AG08395 (cell line): ENCODE measurements at places on chromosomes 1 and 21.

- no peak for DNase-seq
Measured at GRCh38 chr1:51070011-51070410, 32.0 kb upstream of the C1orf185 start.

GRCh38 chr1:70143048-70143659 is 62.2 kb downstream of the LRRC40 start:
- peak; percentile 43 for DNase-seq

- peak; percentile 25 for DNase-seq
Measured at GRCh38 chr1:155864393-155864792, 5.0 kb downstream of the SYT11 start.

GRCh38 chr1:180970333-180971079 is 52.2 kb downstream of the STX6 start:
- no peak for DNase-seq

GRCh38 chr1:28028873-28029654 is 59.3 kb downstream of the EYA3 start:
- DNase-seq: peak; percentile 7

DNA sequence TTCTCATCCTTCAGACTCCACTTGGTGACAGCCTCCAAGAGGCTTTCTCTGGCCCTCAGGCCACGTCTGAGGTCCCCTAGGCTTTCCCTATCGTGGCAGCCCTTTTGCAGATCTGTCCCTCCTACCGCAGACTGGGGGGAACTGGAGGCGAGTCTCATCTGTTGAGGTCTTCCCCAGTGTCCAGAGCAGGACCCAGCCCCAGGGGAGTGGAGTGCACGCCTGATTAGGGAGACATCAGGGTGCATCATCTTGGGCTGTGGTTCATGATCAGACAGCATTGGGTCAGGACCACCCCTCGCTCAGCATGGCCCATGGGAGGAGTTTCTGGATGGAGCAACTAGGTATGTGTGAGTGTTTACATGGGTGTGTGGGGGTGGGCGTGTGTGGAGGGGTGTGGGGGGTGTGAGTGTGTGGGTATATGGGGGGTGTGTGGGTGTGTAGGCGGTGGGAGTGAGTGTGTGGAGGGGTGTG is 8.5 kb upstream of the MATN1 start:
- DNase-seq: no peak

- no peak for DNase-seq
Measured at GRCh38 chr1:94602802-94603625, 61.5 kb upstream of the F3 start.

GRCh38 chr1:226436855-226437491 is 29.1 kb upstream of the PARP1 start:
- DNase-seq: no peak

GRCh38 chr1:40479156-40479555 is 2.1 kb downstream of the ZFP69 start:
- no peak for DNase-seq

GRCh38 chr1:37890378-37891014 is 31.1 kb upstream of the MTF1 start:
- peak; percentile 32 for DNase-seq

DNA sequence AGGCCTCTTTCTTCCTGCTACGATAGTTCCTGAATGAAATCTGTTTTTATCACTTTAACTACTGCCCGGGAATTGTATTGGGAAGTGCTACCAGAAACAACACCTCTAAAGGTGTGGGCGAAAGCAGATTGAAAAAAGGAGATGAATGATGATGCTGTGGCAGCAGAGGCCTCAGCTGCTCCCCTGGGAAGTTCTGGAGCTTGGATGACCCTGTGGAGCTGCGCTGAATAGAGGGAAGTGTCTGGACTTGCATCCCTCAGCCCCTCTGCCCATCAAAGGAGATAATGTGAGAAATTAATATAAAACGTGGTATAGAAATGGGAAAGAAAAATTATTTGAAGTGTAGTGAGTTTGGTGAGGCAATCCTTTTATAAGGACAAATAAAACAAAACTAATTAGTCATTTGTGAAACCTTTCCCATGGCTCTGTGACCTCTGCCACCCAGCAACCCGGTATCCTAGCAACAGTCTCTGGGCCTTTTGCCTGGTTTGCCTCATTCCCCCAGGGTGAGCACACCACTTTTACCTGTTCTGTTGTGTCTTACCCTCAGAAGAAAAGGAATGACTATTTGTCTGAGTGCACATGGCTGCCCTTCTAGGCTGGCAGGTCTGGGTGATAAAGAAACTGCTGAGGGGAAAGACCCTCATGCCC is 21.3 kb downstream of the OVAAL start:
- DNase-seq: peak; percentile 19

DNA sequence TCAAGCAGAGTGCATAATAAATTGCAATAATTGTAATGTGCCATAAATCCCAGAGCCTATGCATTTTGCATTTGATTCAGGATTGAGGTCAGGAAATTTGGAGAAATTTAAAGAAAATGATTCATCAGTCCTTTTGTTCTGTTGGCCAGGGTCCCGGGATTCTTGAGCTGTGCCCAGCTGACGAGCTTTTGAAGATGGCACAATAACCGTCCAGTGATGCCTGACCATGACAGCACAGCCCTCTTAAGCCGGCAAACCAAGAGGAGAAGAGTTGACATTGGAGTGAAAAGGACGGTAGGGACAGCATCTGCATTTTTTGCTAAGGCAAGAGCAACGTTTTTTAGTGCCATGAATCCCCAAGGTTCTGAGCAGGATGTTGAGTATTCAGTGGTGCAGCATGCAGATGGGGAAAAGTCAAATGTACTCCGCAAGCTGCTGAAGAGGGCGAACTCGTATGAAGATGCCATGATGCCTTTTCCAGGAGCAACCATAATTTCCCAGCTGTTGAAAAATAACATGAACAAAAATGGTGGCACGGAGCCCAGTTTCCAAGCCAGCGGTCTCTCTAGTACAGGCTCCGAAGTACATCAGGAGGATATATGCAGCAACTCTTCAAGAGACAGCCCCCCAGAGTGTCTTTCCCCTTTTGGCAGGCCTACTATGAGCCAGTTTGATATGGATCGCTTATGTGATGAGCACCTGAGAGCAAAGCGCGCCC is 8.7 kb downstream of the PROX1 start:
- DNase-seq: no peak

GRCh38 chr21:35502821-35503220 is 453.7 kb upstream of the RUNX1 start:
- DNase-seq: no peak

- DNase-seq: no peak
Measured at GRCh38 chr1:162117039-162117774, 47.7 kb downstream of the NOS1AP start.

DNA sequence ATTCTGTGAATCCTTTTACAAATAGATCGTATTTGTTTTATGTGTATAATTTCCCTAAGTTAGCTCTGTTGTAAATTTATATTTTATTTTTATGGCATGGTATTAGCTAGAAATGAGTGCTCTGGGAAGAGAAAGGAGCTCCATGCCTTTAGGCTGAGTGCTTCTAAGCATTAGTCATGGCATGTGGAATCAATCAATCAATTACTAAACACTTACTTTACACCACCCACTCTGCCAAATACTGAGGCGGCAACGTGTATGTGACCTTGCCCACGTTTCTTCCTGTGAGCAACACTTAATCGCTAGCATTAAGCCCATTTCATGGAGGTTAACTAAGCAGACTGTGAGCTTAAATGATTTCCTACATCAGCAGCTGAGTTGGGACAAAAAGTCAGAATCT is 7.2 kb upstream of the BECN2 start:
- DNase-seq: peak; percentile 84

GRCh38 chr1:17558954-17559614 is 19.6 kb downstream of the ARHGEF10L start:
- peak; percentile 29 for DNase-seq

DNA sequence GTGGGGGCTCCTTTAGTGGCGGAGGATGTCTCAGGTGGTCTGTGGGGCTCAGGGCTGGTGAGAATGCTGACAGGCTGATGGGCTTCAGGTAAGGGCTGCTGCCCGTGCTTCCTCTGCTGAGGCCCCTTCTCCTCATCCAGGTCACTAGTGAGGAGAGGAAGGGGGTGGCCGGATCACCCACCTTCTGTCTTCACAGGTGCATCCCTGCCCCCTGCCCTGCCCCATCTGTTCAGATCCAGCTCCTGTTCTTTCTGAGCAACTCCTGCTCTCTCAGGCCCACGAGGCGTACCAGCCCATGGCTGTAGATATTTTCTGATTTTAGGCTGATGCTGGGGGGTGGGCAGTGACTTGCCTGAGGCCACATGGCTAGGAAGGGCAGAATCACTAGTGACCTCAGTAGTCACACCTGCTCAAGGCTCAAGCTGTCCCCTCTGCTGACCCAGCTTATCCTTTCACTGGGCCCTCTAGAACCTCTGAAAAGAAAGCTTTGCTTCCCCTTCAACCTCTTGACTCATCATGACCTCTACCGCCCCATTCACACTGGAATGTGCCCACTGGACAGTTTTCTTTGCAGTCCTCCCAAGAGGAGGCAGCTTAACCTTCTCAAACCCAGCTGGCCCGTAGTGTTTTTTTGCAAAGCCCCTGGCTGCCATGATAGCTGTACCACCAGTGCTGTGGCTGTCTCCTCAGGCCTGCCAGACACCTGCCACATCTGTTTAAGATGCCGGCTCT is 14.8 kb downstream of the DCST2 start:
- DNase-seq: no peak

DNA sequence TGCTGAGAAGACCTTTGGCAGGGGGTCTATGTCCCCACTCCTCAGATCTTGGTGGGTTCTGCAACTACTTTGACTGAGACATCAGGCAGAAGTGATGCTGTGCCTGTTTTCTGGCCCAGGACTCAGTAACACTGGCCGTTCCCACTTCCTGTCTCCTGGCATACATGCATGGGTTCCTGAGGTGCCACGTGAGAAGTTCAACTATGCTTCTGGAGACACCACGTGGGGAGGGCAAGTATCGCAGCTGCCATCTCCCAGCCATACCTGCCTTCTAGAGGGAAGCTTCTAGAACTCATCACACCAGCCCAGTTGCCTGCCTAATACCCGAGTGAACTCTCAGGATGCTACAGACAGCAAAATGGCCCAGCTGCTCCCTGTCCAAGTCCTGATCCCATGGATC is 65.8 kb downstream of the TRABD2B start:
- DNase-seq: no peak

- no peak for DNase-seq
Measured at GRCh38 chr1:73576083-73576482, 621.9 kb downstream of the LRRIQ3 start.

GRCh38 chr21:20045197-20045596 is 953.0 kb upstream of the NCAM2 start:
- no peak for DNase-seq

DNA sequence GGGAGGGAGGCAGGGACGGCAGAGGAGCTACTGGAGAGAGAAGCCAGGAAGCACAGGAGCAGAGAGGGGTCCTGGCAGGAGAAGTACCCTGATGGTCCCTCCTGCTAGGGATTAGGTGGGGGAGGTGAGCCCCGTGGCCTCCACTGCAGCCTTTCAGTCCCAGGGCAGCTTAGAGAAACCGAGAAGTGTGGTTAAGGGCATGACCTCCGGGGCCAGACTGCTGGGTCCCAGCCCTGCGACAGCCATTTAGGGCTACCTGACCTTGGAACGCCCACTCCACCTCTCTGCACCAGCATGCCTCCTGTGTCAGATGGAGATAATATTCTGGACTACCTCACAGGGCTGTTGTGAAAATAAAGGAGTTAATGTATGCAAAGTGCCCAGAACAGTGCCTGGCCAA is 47.4 kb downstream of the KCNN3 start:
- DNase-seq: no peak

- no peak for DNase-seq
Measured at GRCh38 chr1:113103048-113103447, 30.1 kb downstream of the LRIG2 start.

GRCh38 chr1:1162597-1163537 is 10.8 kb upstream of the TTLL10 start:
- no peak for DNase-seq

DNA sequence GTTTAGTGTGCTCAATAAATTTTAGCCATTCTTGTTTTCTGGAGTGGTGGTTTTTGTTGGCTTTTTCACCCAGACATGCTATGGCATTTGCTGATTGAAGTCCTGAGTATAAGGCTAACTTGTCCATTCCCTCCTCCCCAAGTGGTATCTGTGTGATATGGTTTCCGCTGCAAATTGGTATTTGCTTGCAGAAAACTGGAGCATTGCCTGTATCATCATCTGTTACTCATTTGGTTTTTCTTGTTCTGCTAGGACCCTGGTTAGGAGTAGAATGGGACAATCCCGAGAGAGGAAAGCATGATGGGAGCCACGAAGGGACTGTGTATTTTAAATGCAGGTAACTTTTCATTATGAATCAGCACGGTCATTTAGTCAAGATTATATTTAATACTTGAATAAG is 34.0 kb downstream of the TBCE start:
- DNase-seq: peak; percentile 13

GRCh38 chr1:196558411-196558810 is 49.8 kb downstream of the KCNT2 start:
- peak; percentile 66 for DNase-seq

DNA sequence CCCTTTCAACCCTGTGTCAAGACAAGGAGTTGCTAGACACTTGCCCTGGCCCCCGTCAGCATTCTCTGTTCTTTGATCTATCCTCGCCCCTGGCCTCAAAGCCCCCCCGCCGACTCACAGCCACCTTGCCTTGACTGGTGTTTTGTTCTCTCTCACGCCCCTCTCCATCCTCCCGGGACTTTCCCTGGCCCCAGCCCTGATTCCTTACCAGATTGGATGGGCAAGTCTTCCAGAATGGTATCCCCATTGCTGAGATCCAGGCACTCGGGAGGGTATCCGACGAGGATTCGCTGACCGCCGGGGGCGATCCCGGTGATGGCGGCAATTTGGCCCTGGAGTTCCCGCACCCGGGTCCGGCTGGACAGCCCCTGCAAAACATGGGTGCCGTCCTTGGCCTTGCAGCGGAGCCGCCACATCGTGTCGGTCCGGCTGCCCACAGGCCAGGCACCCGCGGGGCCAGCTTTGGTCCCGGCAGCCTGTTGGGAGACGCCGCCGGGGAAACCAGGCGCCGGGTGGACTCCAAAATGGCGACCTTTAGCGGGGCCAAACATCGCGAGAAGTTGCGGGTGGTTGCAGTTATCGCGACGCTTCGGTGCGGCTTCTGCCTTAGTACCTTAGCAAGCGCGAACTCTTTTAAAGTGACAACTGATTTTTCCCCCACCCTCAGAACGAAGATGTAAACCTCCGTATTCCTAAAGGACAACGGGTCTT is 373 bp downstream of the YOD1 start:
- peak; percentile 91 for DNase-seq

GRCh38 chr21:34500191-34500590 is 11.8 kb downstream of the KCNE1 start:
- no peak for DNase-seq

DNA sequence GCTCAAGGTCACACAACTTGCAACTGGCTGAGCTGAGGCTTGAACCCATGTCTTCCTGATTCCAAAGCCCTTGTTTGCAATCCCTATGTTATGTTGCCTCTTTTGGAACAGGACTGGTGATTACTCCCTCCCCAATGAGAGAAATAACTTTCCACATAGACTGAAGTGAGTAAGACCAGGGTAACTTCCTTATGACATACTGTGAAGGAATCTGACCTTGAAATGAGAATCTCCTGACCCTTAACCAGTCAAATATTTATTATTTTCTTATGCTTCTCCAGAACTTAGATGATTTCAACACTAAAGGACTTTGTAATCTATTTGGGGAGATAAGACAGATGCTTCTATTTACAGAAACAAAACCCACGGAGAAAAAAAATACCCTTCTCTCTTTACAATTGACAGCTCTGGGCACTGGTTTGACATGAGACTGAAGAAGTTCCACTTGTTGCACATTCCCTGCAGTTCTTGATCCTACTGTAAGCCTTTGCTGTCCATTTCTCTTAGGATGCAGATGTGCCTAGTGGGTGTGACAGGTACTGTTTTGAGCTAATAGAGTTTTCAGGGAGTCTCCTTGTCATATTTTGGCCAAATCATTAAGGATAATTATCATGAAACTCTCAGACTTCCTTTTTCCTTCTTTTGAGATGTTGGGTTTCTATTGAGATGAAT is 3.9 kb upstream of the RPTN start:
- DNase-seq: peak; percentile 95
